ENCODE measurements at places on chromosomes 2 and 18. TPM values are rescaled to one million over a fixed set of nuclear protein-coding genes. Genes with fewer than 3 reads are reported as not detected.

MAL gene
- not detected for total RNA-seq

SH2D6 gene
- total RNA-seq = 0.26 TPM

ALPI gene
- not detected for total RNA-seq

IL1RL2 gene
- total RNA-seq = not detected

NT5DC4 gene
- total RNA-seq = not detected

CFAP65 gene
- total RNA-seq = not detected

CTNNA2 gene
- not detected for total RNA-seq

MC5R gene
- total RNA-seq = not detected

Measured in HT1080 (cell line).